Prostate gland (tissue), 2 donors: ENCODE measurements at places on chromosomes 2 and 18. TPM values are rescaled to one million over a fixed set of nuclear protein-coding genes. Genes with fewer than 3 reads are reported as not detected.

GRCh38 chr2:131085646-131086045, 7.6 kb downstream of the FAM168B start:
- DNase-seq: no peak

- DNase-seq: no peak
Observed at GRCh38 chr2:198054299-198054698, 249.9 kb downstream of the PLCL1 start.

DNA sequence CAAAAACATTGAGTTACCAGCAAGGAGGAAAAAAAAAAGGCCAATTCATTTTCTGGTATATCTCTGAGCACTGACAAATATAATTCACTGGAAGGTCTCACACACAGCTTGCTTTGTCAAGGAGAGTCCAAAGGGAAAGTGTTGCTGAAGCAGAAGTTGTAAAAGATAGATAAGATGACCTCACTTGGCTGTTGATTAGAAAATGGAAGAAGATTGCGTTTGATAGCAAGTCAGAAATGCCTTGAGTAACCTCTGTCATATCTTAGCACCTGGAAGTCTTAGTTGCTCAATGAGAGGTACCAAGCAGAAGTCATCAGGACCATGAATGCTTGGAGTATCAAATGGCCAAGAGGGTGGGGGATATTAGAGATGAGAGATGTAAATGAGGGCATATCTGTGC, 105.2 kb downstream of the FSHR start:
- DNase-seq: no peak

- DNase-seq: no peak
Observed at GRCh38 chr2:37020887-37021796, 54.8 kb upstream of the STRN start.

- no peak for DNase-seq
Observed at GRCh38 chr2:138298900-138299299, 202.7 kb upstream of the SPOPL start.

Gene KIF1A
- 18.9 TPM for total RNA-seq

- no peak for DNase-seq
Observed at GRCh38 chr2:48952143-48952542, 196.6 kb upstream of the LHCGR start.

GRCh38 chr18:40013001-40013609, 1941.9 kb upstream of the PIK3C3 start:
- DNase-seq: no peak

- DNase-seq: peak; percentile 26
Observed at GRCh38 chr2:179410552-179411356, 146.1 kb upstream of the SESTD1 start.

- no peak for DNase-seq
Observed at GRCh38 chr18:36465276-36465675, 167.8 kb downstream of the FHOD3 start.

GRCh38 chr2:122034777-122035176, 279.3 kb downstream of the TSN start:
- DNase-seq: no peak
